ENCODE measurements at places on chromosomes 7 and 10.

GRCh38 chr10:130363051-130363450 is 226.9 kb downstream of the GLRX3 start:
- peaks cover 1% of the 10 kb centered on the region for H3K27me3 ChIP-seq
- H3K36me3 ChIP-seq, result no peaks in the 10 kb centered on the region
- no peaks in the 10 kb centered on the region for H3K4me1 ChIP-seq

GRCh38 chr7:129851174-129851573 is 101.6 kb downstream of the UBE2H start:
- no peak overlapping the region for H3K27ac ChIP-seq
- H3K4me1 ChIP-seq, result peaks cover 37% of the 10 kb centered on the region
- no peak for DNase-seq
- H3K36me3 ChIP-seq, result peaks cover 3% of the 10 kb centered on the region
- no peak overlapping the region for H3K4me3 ChIP-seq
- no peaks in the 10 kb centered on the region for H3K27me3 ChIP-seq

GRCh38 chr10:131947631-131948347 is 33.9 kb downstream of the BNIP3 start:
- H3K27me3 ChIP-seq, result no peaks in the 10 kb centered on the region
- DNase-seq, result no peak
- H3K4me1 ChIP-seq, result no peaks in the 10 kb centered on the region
- peak overlapping the region; percentile 38 for H3K27ac ChIP-seq
- no peak overlapping the region for H3K4me3 ChIP-seq

DNA sequence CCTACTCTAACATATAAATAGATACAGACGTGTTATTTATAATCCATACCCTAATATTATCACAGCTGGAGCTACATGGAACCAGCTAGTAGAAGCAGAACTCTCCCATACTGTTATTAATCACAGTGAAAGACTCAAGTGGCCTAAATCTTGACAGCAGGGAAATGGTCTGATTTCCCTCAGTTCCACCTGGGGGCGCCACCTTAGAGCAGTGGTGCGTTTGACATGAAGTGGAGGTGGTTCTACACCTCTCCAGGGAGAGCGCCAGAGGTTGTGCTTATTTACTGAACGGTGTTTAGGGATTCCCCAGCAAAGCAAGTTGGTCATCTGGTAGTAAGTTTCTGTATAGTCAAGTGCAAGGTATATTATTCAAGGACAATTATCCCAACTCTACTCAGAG is 17.6 kb downstream of the DNTT start:
- H3K4me1 ChIP-seq, result peaks cover 2% of the 10 kb centered on the region
- DNase-seq, result no peak
- no peak overlapping the region for H3K4me3 ChIP-seq

- H3K4me1 ChIP-seq, result peaks cover 1% of the 10 kb centered on the region
- DNase-seq, result no peak
- H3K27ac ChIP-seq, result no peak overlapping the region
- peaks cover 20% of the 10 kb centered on the region for H3K27me3 ChIP-seq
- H3K36me3 ChIP-seq, result no peaks in the 10 kb centered on the region
Measured at GRCh38 chr10:77510695-77511094, 126.9 kb downstream of the KCNMA1 start.
